AG20443 (cell line): ENCODE measurements at places on chromosomes 2 and 18.
A peak's percentile ranks its signal among the peaks of the same experiment; 100 is the strongest.

DNA sequence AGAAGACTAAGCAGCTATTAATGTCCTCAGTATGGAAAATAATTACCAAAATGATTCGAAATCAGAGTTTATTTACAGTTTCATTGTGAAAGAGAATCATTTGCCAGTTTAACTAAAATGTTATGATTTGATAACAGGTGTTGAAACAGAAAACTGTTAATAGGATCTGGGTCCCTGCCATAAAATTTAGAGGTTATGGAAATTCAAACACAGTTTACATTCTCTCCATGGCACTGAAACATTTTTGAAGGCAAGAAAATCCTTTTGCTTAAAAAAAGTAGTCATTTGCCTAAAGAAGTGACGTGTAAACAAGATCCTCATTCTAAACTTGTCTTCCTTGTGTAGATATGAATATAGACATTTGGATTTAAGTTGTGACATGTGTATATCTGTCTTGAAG is 743.8 kb downstream of the SLC4A3 start:
- no peak for DNase-seq

GRCh38 chr2:158692372-158693103 is 102.6 kb upstream of the DAPL1 start:
- DNase-seq, result no peak

DNA sequence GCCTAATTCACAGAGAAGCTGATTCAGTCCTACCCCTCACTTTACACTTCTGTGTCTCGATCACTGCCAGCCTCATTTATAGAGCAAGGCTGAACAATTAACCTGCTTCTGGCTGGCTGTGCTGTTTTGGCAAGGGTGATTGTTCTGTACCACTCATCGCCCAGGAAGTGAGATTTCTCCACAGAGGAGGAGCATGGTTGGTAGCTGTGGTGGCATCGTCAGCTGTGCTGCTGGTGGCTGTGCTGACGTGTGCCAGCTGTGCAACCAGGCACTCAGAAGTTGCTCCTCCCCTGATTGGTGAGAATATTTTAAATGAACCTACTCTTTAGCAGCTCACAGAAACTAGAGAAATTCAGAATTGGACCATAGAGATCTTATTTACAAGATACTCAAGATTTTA is 158.3 kb downstream of the EML6 start:
- DNase-seq, result no peak

- DNase-seq, result peak; percentile 50
Measured at GRCh38 chr2:234245945-234246344, 195.4 kb downstream of the SPP2 start.

DNA sequence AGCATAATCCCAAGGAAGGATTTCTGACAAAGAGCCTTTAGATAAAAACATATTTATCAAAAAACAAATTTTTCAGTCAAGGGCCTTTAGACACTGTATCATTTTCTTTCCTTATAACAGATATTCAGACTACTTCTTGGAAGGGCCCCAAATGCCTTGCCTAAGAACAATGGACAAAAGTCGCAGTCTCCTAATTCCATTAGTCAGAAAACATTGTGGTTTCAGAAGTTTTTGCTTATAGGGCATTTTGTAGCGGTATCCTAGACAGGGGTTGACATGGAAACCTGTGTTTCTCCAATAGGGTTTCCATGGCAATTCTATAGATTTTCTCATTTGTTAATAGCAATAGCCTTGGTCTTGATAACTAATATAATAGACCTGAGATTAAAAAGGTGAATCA is 36.7 kb upstream of the AGPS start:
- DNase-seq, result no peak

- DNase-seq, result no peak
Measured at GRCh38 chr2:98009887-98010760, 14.4 kb upstream of the TMEM131 start.

DNA sequence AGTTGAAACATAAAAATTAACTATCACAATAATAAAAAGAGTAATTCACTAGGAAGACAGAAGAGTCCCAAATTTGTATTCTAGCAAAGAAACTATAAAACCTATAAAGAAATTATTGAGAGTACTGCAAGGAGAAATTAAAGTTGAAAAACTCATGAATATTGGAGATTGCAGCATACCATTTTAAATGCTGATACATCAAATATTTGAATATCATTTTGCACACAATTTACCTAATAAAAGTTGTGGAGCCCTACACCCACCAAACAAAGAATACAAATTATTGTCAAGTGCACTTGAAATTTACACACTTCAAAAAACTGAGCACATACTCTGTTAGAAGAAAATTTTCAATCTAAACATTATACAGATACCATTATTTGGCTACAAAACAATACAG is 531.6 kb upstream of the SMIM21 start:
- DNase-seq, result no peak

DNA sequence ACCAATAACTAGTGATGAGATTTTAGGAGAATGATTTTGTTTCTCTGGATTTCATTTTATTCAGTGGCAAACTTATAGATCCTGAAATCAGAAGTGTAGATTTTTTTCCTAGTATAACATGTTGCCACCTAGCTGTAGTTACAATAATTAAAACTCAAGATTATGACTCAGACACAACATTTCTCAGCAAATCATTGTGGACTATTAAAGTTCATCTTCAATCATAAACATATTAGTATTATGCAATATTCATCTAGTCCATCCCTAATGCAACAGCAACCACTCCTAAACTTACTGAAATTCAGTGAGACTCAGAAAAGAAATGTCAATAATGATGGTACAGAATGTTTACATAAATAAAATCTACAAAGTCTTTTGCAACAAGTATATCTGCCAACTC is 51.3 kb downstream of the USP34 start:
- no peak for DNase-seq

DNA sequence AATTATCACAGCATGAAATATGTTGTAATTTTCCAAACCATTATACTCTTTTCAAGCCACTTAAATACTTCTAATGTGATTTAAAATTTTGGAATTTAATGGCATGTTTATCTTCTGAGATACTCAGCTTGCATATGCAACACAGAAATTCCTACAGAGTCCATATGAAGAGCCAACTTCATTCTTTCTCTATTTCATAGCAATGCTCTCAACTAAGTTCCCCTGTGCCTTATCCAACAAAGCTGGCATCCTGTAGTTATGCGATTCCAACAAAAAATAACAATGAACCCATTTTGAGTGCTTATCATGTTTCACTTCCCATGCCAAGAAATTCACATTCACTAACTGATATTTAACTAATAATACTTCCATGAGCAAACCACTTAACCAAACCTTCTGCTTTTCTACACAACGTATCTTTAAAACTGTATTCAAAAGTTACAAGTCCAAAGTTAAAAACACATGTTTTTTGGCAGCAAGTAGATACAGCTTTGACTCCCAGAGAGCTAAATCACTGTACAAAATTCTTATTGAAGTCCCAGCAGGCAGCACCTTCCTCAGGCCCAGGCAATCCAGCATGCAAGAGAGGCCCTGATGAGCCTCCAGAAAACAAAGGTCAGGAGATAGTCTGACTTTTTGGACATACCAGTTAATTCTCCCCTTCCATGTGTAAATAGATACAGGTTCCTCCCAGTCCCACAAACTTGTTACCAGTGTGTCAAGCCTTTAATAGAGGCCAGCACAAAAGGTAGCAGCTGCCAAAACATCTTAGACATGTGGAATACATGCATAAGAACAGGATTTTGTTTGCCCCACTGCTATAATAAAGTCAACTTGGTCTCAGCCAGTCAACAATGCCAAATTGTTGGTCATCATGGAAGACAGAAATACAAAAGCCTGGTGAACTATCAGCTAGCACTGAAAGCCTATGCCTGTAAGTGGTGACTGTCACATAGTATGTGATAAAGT is 113.1 kb upstream of the WDR75 start:
- DNase-seq, result no peak

DNA sequence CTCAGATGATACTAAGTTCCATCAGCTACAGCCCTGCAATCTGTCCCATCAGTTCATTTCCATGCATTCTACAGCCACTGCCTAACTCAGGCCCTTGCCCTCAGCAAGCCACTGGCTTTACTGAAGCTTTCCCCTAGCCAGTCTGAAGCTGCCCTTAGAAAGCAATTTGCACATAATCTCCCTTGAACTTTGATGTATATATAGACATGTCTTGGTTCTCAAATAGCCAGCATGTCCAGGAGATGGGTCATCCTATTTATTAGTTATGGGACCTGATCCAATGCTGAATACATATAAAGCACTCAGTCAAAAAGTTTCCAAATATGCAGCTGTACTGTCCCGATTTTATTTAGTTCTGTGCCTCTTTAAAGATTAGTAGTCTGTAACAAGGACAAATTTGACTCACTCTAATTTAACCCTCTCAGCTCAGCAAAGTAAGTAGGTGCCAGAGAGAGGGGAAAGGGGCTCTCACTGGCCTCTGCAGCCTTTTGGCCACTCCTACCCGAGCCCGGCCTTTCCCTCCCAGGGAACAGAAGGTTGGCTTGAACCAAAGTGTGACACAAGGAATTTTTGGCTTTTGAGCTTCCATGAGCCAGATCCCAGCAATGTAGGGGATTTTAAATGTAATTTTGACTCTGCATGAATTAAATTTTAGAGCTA is 70.7 kb downstream of the CCDC93 start:
- DNase-seq, result peak; percentile 53

DNA sequence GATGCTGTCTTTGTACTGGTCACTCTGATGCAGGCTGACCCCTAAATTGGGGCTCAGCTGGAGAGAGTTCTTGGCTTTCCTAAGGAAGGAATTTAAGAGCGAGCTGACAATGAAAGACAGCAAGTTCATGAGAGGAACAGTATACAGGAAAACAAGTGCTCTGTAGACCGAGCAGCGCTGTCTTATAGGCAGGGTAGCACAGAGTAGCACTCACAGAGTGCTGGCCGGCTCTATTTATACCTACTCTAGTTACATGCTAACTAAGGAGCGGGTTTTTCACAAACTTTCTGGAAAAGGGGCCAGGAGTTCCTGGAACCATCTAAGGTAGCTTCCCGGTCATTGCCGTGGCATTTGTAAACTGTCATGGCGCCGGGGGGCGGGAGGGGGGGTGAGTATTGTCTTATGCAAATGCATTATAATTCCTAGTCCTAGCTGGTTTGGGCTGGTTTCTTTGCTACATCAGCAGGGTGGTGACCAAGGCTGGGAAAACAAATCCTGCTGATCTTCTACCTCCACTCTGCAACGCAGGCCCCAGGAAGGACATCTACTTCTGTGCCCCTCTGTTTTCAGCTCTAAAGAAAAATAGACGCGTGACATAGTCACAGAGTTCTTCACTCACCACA is 31.6 kb upstream of the MAP3K20 start:
- no peak for DNase-seq

- DNase-seq, result no peak
Measured at GRCh38 chr2:54492335-54492734, 36.2 kb downstream of the SPTBN1 start.

DNA sequence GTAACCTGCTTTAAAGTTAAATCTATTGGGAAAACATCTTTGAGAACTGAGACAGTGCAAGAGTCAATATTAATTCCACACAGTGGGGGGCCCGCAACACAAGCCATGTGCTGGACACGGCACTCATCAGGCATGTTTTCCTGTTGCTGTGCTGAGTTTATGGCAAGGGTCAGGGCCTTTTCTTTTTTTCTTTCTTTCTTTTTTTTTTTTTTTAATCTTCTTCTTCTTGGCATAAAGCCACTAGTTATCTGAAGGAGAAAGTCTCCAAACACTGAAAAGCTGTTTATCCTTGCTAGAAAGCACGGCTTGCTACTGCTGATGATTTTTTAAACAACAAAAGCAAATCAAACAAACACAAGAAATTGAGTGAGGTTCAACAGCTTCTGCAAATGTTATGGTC is 252.1 kb downstream of the ZNF521 start:
- DNase-seq, result peak; percentile 29
